Ureter (tissue), 1 donor: ENCODE measurements at places on chromosomes 5 and 9.

GRCh38 chr5:157267761-157268480 lies 2.0 kb downstream of the CYFIP2 start:
- DNase-seq, result no peak

- DNase-seq, result no peak
Measured at GRCh38 chr9:129694243-129694646, 28.8 kb downstream of the PRRX2 start.

DNA sequence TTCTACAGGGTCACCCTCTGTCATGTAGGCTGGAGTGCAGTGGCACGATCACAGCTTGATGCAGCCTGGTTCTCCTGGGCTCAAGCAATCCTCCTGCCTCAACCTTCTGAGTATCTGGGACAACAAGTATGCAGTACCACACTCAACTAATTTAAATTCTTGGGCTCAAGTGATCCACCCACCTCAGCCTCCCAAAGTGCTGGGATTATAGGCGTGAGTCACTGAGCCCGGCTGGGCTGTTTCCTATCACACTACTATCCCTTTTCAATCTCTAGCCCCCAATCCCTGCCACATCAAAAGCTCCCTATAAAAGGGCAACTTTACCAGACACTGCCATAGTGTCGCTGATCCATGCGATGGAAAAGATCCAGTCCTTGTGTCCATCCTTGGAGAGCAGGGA lies 20.4 kb downstream of the DCAF12 start:
- no peak for DNase-seq

- no peak for DNase-seq
Measured at GRCh38 chr9:134206311-134207300, 42.2 kb upstream of the RNU6ATAC start.

DNA sequence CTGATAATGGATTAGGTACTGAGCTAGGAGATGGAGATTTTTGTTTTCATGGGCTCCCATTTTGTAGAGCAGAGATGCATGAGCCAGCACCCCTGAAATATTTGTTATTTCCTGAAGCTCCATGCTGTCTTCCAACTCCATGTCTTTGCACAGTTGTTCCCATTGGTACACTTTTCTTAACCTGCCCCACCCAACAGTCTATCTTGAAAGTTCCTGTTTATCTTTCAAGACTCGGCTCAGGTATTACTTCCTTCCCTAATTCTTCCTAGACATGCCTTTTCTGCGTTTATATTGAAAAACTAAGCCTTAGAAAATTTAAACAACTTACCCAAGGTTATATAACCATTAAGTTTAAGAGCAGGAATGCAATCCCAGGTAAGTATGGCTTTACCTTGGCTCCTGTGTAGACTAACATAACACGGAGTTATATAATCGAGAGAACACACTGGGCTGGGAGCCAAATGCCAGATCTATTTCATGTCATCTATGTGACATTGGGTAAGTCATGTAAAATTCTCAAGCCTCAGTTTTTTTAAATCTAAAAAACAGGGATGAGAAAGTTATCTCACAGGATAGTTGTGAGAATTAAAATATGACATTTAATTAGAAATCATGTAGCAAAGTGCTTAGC lies 67.4 kb downstream of the LIX1 start:
- no peak for DNase-seq

- no peak for DNase-seq
Measured at GRCh38 chr5:173383711-173384110, 55.5 kb upstream of the STC2 start.
